ENCODE measurements at places on chromosomes 11 and 22.

GRCh38 chr11:36743039-36743438 lies 145.0 kb upstream of the RAG2 start:
- DNase-seq = no peak

DNA sequence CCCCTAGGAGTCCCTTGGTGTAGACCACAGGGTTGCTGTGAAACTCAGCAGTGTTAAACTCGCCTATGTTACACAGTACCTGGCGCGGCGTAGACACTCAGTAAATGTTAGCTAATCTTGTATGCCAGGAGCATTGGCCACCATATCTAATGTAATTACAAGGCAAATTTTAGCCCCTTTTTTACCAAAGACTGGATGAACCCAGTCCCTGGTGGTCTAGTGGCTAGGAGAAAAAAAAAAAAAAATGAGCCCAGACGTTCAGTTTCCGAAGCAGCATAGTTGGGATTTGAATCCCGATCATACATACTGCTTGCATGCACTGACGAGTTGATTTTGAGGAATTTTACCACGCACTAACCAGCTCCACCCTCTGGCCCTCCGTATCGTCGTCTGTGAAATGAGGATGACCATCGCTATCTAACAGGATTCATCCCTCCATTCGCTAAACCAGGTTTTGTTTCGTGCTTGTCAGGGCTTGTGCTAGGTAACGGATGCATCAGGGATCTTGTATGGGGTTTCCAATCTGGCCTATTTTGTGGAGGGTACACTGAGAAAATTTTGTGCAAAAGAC lies 688 bp downstream of the PTS start:
- peak; percentile 73 for DNase-seq

GRCh38 chr11:122344215-122344614 lies 228.2 kb upstream of the BLID start:
- DNase-seq = no peak

- DNase-seq = peak; percentile 85
These were observed at the start of gene GRIK4 for GRCh38 chr11:120511116-120511819. GRIK4 (plus strand) TSS chr11:120511748; CDS start chr11:120660319, 148,571 bp downstream.

GRCh38 chr22:40583053-40583741 lies 53.3 kb downstream of the MRTFA start:
- no peak for DNase-seq

- DNase-seq = no peak
These were observed 29.7 kb downstream of the MB start for GRCh38 chr22:35587447-35587870.

- no peak for DNase-seq
These were observed 37.5 kb downstream of the TRIOBP start for GRCh38 chr22:37734402-37734700.

DNA sequence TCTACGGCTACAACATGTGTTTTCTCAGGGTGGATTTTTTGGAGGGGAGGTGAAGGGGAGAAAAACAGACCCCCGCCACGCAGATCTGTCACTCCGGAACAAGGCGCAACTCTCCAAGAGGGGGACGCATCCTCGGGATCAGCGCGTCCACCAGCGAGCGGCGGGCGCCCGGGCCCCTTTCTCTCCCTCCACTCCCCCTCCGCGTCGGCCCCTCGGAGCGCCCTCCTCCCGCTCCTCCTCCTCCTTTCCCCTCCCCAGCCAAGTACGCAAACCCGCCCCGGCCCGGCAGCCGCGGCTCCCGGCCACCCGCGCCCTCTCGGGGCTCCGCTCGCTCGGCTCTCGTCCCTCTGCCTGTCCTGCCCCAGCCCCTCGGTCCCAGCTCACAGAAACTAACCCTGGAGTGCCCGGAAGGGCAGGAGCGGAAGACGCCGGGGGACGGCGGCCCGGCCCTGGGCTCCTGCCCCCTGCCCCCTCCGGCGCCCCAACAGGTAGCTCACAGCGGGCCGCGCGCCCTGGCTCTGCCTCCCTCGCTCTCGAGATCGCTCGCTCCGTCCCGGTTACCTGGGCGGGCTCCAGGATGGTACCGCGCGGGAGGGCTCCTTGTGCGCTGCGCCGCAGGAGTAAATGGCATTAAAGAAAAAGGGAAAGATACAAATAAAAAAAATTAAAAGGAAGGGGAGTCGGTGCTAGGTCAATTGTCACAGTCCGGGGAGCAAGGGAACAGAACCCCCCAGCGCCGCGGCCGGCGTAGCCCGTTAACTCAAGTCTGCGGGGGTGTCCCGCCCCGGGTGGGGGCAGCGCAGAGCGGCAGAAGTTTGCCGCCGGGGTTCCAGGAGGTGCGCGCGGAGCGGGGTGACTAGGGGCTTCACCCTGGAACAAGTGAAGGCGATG lies 131.4 kb upstream of the C11orf58 start:
- DNase-seq = peak; percentile 69

GRCh38 chr22:44051961-44052360 lies 27.9 kb downstream of the PARVB start:
- DNase-seq = no peak

- DNase-seq = no peak
These were observed 717.4 kb downstream of the DLG2 start for GRCh38 chr11:84909740-84910139.

GRCh38 chr22:32130464-32130863 lies 28.6 kb downstream of the C22orf42 start:
- no peak for DNase-seq

DNA sequence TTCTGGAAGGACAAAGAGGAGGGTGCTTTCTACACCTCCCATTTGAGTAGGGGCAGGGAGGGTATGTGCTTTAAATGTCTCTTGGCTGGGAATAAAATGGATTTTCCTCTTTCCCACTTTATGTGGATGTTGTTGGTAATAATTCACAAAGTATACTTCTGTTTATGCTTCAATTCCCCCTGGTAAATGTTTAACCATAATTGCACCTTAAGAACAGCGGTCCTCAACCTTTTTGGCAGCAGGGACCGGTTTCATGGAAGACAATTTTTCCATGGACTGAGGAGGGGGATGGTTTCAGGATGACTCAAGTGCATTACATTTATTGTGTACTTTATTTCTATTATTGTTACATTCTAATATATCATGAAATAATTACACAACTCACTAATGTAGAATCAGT lies 4.0 kb upstream of the TP53AIP1 start:
- no peak for DNase-seq

GRCh38 chr11:64969209-64969608 lies 2.7 kb downstream of the MAJIN start:
- no peak for DNase-seq

DNA sequence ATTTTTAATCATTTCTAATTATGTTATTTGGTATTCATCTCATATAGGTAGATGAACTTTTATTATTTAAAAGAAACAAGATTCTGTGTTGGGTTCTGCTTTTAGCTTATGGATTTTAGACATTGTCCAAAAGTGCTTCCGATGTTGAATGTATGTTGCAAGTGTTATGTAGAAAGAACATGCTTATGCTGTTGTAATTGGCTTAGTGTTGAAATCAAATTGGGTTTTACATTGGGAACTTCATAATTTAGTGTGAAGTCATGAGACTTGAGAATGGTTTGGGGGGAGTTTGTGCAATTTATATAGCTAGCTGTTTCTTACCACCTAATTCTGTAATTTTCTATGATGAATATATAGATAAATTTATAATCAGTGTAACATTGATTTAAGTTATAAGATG lies 3.6 kb downstream of the MTMR3 start:
- no peak for DNase-seq

DNA sequence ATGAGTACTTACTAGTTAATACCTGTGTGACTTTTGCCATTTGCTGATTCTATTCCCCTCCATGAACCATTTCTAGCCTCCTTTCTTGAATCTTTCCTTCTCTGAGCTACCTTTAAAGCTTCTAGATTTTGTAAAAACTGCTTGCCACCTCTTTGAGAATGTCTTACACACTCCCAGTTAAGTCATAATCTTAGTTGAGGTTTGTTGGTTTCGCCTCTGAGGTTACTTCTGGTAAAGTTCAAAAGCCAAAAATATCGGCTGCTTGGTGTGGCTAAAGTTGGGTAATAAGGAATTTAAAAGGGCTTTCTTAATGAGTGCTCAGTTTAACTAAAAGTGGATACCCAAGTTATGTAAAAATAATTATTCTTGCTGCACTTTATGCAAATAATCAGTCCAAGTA lies 10.4 kb upstream of the GLYAT start:
- DNase-seq = no peak

Measured in DMS79 treated with DMSO at 0.1 percent for 48 hours (cell line).